ENCODE measurements at places on chromosomes 7 and 10.
A peak's percentile ranks its signal among the peaks of the same experiment; 100 is the strongest.

DNA sequence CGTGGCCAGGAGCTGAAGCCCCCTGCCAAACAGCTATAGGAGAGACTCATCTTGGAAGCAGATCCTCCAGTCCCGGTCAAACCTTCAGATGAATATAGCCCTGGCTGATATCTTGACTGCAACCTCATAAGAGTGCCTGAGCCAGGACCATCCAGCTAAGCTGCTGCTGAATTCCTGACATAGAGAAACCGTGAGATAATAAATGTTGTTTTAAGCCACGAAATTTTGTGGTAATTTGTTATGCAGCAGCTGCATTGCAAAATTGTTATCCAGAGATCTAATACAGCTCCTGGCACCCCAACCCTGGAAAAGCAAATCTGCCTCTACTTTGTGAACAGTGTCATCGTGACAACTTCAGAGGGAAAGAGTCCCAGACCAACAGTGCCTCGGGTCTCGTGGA, 119.9 kb downstream of the CREB5 start:
- no peak overlapping the region for H3K4me3 ChIP-seq
- H3K4me1 ChIP-seq, result peaks cover 33% of the 10 kb centered on the region
- H3K36me3 ChIP-seq, result no peaks in the 10 kb centered on the region
- no peak for DNase-seq

GRCh38 chr7:74074770-74075169, 8.8 kb upstream of the LIMK1 start:
- H3K4me1 ChIP-seq, result peaks cover 20% of the 10 kb centered on the region
- H3K4me3 ChIP-seq, result no peak overlapping the region
- peaks cover 15% of the 10 kb centered on the region for H3K27me3 ChIP-seq
- no peaks in the 10 kb centered on the region for H3K36me3 ChIP-seq

- peaks cover 26% of the 10 kb centered on the region for H3K27me3 ChIP-seq
- no peak for DNase-seq
- no peaks in the 10 kb centered on the region for H3K36me3 ChIP-seq
- no peak overlapping the region for H3K27ac ChIP-seq
- peaks cover 10% of the 10 kb centered on the region for H3K4me1 ChIP-seq
Measured at GRCh38 chr7:98418271-98418635, 17.4 kb upstream of the BAIAP2L1 start.

DNA sequence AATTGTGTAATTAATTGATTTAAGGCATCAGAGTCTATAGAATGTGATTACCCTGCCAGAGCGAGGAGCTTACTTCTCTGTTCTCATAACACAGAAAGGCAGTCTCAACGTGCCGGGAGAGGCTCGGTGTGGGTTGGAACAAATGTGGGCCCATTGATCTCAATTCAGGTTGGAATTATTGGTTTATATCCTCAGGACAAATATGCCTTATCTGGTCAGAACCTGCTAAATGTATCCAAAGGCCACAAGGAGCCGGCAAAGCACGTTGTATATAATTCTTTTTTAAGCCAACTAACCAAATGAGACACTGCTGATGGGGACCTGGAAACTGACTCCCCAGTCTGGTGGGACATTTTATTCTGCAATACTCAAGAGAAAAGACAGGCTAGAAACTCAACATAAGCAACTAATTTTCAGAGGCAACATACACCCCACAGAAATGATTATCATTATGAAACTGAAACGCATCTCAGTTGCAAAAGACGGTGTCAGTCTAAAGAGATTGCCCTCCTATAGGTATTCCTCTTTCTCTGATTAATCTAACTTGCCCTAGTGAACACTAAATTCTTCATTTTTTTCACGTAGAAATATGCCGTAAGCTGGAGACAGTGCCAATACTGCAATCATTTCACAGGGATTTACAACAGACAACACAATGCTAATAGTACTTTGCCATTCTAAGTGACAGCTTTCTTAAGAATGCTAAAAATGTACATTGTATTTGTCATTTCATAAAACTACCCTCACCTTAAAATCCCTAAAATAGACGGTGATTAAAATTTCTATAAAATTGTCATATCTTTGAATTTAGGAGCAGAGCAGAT, 9.4 kb downstream of the EBF3 start:
- H3K27me3 ChIP-seq, result peaks cover 56% of the 10 kb centered on the region
- peaks cover 87% of the 10 kb centered on the region for H3K4me1 ChIP-seq
- H3K36me3 ChIP-seq, result no peaks in the 10 kb centered on the region
- H3K27ac ChIP-seq, result no peak overlapping the region
- H3K4me3 ChIP-seq, result peak overlapping the region; percentile 19
- no peak for DNase-seq

GRCh38 chr10:122515588-122516231, 44.8 kb upstream of the DMBT1 start:
- DNase-seq, result no peak
- H3K4me1 ChIP-seq, result peaks cover 23% of the 10 kb centered on the region
- no peak overlapping the region for H3K4me3 ChIP-seq
- peak overlapping the region; percentile 54 for H3K27ac ChIP-seq
- H3K36me3 ChIP-seq, result no peaks in the 10 kb centered on the region

DNA sequence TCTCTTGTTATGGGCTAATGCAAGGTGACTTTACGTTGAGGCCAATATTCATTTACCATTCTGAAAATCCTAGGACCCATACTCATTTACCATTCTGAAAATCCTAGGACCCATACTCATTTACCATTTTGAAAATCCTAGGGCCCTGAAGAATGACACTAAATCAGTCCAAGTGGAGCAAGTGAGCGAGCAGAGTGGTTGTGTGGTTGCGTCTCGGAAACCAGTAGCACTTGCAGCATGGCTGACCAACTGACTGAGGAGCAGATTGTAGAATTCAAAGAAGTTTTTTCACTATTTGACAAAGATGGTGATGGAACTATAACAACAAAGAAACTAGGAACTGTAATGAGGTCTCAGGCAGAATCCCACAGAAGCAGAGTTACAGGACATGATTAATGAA, 6.9 kb downstream of the SAR1A start:
- H3K4me3 ChIP-seq, result no peak overlapping the region
- H3K4me1 ChIP-seq, result peaks cover 31% of the 10 kb centered on the region
- H3K27me3 ChIP-seq, result no peaks in the 10 kb centered on the region
- H3K36me3 ChIP-seq, result peaks cover 43% of the 10 kb centered on the region

GRCh38 chr10:91191584-91191919, 28.9 kb upstream of the PCGF5 start:
- no peak overlapping the region for H3K4me3 ChIP-seq
- no peaks in the 10 kb centered on the region for H3K4me1 ChIP-seq
- H3K27me3 ChIP-seq, result no peaks in the 10 kb centered on the region
- H3K36me3 ChIP-seq, result no peaks in the 10 kb centered on the region
- DNase-seq, result no peak

GRCh38 chr7:36075561-36075960, 77.5 kb upstream of the EEPD1 start:
- no peaks in the 10 kb centered on the region for H3K4me1 ChIP-seq
- H3K4me3 ChIP-seq, result no peak overlapping the region
- H3K36me3 ChIP-seq, result no peaks in the 10 kb centered on the region
